ENCODE measurements at places on chromosomes 7 and 10.

DNA sequence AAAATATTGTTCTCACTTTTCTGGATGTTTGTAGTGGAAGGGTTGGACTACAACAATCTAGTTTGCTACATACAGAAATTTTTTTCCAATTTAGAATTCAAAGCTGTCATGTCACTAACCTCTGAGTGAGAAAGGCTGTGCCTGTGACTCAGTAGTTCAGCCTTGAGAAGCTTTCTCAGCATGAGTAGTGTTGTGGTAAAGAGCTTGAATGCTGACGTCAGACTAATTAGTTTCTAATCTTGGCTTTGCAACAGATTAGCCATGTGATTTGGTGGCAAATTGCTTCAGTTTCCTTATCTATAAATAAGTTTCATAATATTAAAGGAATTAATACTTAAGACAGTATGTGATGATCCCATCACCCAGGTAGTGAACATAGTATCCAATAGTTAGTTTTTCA is 83.8 kb downstream of the ABCA13 start:
- peak; percentile 88 for DNase-seq

DNA sequence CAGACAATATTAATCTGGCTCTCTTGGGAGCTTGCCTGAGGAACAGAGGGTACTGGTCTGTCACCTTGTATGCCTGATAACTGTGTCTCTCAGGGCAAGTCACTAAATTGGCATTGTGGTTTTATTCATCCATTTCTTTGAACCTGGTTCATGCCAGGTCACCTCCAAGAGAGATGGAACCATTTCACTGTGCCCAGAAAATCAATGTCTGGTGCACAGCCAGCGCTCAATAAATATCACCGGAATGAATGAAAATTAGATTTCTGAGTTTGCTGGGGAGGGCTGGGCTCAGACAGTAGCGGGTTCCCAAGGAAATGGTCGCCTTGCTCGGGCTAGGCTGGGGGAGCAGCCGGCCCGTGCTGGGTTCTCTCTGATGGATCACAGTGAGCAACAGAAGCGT is 64.1 kb upstream of the BAIAP2L1 start:
- DNase-seq: no peak

DNA sequence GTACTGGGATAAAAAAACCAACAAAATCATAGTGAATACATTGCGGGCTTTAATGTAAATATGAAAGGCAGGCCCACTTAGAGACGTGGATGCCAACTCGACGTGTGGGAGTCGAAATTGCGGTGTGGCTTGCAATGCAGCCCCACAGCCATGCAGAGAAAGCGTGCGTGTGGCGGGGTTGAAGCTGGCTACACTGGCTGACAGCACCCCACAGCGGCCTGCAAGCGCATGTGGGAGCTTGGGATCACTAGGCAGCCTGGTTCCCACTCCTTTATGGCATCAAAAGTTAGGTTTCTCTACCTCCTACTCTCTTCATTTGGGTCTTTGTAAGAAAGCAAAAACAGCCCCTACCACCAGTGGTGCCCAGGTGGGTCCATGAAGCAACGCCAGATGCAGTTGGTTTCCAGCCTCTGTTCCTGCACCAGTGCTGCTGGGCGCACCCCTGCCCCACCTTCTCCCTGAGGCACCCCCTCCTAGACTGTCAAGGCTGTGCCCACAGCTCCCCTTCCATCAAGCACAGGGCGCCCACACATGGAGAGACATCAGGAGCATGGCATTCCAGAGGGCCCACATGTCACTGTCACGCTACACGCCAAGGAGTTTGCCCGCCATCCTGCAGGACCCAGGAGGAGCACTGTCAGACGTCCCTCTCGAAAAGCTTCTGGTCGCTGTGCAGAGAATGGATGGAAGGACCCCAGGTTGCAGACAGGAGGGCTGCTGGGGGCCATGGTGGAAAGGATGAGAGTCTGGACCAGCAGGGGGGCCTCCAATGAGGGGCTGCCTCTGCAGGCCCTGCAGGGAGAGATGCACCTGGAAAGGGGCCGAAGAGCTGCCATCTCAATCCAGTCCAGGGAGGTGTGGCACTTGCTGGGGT is 142.9 kb downstream of the PAXIP1 start:
- DNase-seq: no peak

DNA sequence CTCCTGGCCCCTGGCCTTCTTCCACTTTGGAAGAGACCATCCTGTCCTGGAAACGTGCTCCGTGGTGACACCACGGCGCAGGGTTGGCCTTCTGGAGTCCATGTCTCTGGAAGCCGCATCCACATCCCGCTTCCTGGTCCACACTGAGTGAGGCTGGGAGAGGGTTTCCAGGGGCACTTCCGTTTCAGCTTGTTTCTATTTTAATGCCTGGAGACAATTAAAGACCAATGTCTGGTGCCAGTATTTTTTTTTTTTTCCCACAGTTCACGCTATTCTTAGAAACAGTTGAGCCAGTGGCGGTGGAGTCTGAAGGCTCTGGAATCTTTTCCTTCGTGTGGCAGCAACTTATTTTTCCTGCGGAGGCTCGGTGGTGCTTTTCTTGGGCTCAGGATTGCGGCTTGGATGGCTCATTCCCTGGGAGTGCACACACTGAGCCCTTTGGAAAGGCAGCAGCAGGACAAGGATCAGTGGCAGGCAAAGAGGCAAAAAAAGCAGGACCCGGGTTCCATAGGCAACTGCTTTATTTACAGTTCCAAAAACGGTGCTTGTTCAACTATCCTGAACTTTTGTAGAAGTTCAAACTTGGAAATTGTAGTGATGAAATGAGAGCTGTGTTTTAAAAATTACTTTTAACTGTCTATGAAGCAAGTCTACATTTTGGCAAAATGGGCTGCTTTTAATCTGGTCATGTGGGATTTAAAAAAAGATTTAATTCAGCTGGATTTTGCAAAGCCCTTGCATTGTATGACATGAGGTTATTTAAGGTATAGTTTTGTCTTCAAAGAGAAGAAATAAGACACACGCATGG is 202.8 kb downstream of the BAMBI start:
- no peak for DNase-seq

- no peak for DNase-seq
Measured at GRCh38 chr7:77242554-77242953, 42.9 kb upstream of the FGL2 start.

- no peak for DNase-seq
Measured at GRCh38 chr10:78341953-78342614, 308.4 kb downstream of the RPS24 start.

GRCh38 chr7:111357691-111358090 is 204.6 kb downstream of the IMMP2L start:
- DNase-seq: peak; percentile 64

DNA sequence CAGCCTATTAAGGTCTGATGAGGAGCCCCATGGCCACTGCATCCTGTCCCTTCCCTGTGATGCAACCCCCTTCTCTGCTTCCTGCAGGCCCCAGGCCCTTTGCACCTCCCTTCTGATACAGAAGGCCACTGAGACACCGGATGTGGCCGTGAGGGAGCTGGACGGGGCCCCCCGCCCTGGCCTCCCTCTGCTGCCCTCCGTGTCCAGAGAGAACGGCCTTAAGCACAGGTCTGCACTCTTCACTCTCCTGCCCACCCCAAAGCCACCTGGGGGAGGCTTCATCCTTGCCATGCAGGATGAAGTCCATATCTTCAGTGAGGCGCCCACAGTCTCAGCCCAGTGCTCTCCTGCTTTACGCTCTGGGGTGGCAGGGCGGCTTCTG is 86.9 kb upstream of the GNA12 start:
- DNase-seq: no peak

DNA sequence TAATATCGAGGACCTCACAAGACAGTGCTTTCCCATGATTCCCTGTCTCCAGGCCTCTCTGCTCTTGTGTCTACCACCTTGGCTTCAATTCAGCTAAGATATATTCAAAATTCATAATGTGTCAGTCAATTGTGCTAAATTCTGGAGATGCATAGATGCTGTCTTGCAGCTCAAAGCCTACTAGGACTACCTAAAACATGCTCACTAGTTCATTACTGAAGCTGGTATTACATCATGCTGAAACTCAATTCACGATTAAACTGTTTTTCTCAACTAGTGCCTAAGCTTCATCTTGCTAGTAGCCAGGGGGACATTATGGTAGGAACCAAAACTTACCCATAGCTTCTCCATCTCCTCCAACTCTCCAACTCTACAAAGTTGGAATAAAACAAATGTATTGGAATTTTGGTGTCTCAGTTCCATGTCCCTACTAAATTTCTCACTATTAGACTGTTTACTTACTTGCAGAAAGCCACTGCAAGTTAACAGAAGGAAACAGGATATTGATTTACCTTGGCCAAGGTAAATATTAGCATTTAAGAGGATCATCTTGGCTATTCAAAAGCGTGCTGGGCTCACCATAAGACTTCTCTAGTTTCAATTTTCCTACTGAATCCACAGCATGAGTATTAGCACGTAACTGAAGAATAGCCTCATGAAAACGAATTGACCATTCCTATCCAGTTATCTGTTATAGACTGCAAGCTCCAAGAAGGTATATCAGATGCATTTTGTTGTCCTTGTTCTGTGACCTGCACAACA is 53.6 kb downstream of the CREB3L2 start:
- DNase-seq: no peak

- DNase-seq: no peak
Measured at GRCh38 chr7:38245409-38245977, 27.9 kb downstream of the TARP start.

- DNase-seq: no peak
Measured at GRCh38 chr10:110036640-110037039, 28.9 kb downstream of the ADD3 start.

GRCh38 chr10:60426425-60426824 is 36.8 kb upstream of the ANK3 start:
- peak; percentile 87 for DNase-seq

GRCh38 chr10:112515852-112516251 is 68.8 kb downstream of the VTI1A start:
- no peak for DNase-seq

GRCh38 chr10:34786464-34786863 is 28.6 kb downstream of the PARD3 start:
- DNase-seq: peak; percentile 39

- no peak for DNase-seq
Measured at GRCh38 chr10:6875269-6875865, 295.3 kb upstream of the PRKCQ start.

DNA sequence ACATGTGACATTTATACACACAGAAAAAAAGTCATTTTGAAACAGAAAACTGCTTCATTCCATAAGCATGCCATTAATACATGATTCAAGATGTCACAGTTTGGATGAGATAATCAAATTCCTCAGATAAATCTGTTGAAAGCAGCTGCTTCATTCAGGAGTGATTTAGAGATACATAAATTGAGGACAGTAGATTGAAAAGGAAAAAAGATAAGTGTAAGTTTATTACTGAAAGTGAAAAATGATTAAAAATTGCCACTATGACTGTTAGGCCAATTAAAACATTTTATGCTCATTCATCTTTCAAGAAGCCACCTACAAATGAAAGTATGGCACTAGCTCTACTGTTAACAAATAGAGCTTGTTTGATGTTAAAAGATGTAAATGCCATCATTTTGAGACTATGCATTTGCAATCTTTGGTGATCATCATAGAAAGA is 136.9 kb upstream of the CDK6 start:
- DNase-seq: peak; percentile 31

DNA sequence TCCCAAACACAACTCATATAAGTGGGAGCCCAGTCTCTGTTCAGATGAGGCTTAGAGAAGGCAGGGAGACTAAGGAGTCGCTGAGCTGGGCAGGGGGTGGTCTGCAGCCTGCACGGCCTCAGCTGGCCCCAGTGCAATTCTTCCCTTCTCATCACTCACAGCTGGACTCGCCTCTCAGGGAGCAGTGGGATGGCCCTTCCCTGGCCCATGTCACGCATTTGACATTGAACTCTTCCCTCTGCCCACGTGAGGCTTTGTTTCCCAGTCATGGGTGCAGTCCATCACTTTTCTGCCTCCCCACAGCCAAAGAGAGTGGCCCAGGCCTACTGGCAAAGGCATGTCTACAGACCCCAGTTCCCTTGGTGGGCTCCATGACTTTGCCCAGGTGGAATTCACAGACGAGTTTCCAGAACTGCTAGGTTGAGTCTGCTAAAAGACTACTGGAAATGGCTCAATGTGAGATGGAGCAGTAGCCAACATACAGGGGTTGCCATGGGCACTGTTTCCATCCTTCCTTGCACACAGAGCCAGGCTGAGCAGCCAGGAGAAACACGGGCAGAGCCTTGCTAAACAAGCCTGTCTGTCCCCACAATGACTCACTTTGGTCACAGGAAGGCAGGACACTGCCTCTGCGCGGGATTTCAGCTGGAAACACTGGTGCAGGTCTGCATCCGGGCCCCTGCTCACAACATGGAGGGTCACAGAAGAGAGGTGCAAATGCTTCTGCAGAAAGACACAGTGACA is 90.1 kb downstream of the OAT start:
- no peak for DNase-seq

DNA sequence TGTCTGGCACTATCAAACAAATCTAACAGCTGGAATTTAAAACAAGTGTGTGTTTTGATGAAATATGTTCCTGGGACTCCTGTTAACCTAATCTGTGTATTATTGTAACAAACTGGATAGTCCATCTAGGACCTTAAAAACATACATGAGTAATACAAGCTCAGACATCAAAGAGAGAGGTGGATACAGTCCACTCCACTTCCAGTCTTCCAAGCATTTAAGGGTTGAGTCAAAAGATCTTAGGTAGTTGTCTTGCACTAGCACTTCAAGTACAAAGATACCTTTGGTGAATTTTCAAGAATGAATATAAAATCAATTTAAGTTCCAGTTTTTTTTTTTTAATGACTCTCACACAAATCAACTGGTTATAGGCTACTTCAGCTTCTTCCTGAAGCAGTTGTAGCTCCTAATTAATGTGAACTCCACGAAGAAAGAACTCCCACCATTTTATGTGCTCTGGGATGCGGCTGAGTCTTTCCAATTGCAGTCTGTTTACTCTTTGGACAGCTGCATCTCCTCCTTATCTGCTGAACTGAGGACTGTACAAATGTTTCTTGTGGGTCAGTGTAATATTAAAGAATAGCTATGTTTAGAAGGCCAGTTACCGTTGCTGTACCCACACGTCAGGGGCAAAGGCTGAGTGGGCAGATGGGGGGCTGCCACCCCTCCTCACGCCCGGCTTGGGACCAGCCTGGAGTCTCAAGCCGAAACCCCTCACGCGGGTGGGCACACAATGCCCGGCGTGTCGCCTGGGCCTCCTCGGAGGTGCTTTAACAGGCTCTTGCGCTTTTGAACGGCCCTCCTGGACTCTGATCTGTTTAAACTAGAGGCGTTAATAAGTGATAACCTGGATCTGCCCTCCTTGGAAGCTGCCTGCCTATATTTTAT is 2.9 kb upstream of the IGF2BP3 start:
- DNase-seq: no peak

- no peak for DNase-seq
Measured at GRCh38 chr10:73152009-73152408, 15.8 kb downstream of the ECD start.

- DNase-seq: no peak
Measured at GRCh38 chr7:7127773-7128172, 54.6 kb upstream of the C1GALT1 start.

All from HCEC 1CT (cell line).